ENCODE measurements at places on chromosomes 12 and 14.

GRCh38 chr12:6465467-6466183 lies 4.9 kb downstream of the VAMP1 start:
- peak; percentile 82 for DNase-seq

DNA sequence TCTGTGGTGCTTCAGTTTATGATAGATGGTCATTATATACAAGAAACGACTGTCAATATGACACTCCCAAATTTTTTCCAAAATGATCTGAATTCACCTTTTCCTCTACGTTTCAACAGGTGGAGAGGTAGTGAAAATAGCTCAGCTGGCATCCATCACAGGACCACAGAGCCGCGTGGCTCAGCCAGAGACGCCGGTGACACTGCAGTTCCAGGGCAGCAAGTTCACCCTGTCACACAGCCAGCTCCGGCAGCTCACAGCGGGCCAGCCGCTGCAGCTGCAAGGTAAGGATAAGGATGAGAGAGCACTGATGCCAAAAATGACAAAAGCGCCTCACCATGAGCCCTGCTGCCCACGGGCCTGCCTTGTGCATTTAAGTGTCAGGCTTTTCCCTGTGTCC lies 73.9 kb downstream of the EP400 start:
- DNase-seq = no peak

GRCh38 chr14:91346838-91347173 lies 70.8 kb downstream of the CCDC88C start:
- DNase-seq = no peak

- DNase-seq = no peak
These were observed 345.7 kb downstream of the NOVA1 start for GRCh38 chr14:26252176-26252575.

DNA sequence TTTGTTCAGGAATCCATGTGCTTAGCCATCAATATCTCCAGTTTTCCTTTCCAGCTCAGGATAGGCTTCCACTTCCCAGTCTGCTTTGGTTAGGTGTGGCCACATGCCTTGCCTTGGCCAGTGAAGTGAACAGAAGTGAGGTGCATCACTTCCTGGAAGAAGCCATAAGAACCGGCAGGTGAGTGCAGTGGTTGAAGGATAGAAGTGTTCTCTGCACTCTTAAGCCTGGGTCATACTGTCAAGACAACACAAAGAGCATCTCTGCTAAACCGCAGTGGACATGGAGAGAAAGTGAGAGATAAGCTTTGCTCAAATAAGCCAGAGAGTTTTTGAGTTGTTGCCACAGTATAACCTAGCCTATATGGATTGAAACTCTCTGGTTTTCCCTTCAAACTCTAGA lies 11.4 kb downstream of the GNG2 start:
- DNase-seq = no peak

DNA sequence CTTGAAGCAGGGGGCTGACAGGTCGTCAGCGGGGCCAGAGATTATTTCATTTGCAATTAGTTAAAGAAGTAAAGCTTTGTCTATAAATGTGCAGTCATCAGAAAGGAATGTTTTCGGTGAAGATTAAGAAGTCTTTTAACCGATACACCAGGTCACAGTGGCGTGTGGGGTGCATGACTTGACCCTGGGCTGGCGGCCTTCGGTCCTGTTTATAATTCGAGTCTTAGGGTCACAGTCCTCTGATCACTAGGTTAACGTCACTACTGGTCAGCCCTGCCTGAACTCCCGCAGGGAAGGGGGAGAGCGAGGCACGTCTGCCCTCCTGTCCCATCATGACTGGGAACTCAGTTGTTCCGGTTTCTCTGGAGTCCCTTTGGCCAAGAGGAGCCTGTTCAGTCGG lies 5.0 kb upstream of the C14orf180 start:
- DNase-seq = no peak

- DNase-seq = peak; percentile 45
These were observed 198.9 kb downstream of the EPS8 start for GRCh38 chr12:15590180-15590826.

DNA sequence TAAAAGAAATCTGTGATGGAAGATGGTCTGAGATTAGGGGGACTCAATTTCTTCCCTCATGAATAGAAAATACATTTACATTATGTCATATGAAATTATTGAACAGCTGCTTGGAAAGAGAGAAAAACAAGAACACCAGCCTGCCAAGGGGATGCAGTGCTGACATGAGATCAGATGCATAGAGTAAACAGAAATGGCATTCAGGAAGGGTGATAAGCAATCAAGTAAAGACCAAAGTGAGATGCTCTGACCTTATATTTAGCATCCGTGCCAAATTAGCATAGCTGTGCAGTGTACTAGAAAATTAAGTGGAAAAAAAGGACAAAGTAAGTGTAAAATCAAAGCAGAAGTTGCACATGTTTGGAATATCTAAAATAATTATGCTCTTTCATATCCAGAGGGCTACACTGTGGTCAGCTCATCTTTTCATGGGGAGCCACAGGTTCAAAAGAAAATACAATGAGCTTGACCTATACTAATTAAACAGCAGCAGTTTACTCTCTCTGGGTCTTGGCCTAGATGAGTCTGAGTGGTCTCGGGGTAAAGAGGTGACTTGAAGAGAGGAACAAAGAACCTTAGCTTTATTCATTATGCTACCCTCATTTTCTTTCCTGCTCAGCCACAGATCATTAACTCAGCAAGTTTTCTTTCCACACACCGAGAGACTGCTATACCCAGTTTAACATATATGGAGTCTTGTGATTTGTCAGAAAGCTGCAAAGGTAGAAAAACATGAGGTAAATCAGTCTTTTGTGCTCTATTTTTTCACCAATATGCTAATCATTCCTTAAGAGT lies 359.4 kb upstream of the FOXG1 start:
- DNase-seq = no peak

GRCh38 chr12:72268386-72268785 lies 3.8 kb upstream of the TRHDE start:
- no peak for DNase-seq

- DNase-seq = no peak
These were observed 77.7 kb downstream of the LGR5 start for GRCh38 chr12:71517145-71517846.

- DNase-seq = no peak
These were observed 150.0 kb upstream of the CRY1 start for GRCh38 chr12:107243341-107243740.

DNA sequence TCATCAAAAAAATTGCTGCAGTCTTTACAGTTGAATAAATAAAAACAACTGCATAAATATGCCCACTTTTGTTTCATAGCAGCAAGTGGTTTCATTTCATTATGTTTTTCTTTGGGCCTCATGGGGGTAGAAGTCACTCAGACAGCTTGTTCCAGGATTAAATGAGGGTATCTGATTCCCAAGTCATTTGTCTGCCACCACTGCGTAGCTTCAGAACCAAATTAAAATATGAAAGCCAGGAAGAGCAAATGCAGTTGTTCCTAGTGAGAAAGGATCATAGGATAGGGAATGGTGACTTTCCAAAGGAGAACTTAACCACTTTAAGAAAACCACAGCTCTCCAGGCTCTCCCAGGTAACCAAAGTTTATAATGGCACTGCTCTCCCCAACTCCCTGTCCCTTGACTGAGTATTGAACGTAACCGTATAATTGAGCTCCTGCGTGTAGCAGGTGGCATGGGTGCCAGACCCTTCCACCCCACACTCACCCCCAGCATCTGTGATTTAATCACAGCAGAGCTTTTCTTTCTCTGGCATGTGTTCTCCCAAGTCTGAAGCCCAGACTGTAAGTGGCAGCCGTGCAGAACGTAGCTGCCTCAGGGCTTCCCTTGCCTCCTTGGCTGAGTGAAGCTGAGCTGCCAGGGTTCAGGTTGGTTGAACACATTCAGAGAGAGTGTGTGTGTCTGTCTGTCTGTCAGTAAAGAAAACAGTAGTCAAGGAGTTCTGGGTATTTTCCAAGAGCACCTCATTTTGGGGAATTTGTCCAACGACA lies 11.3 kb upstream of the KCNH3 start:
- DNase-seq = no peak

GRCh38 chr14:71592361-71592760 lies 339.9 kb upstream of the RGS6 start:
- no peak for DNase-seq
